ENCODE measurements at places on chromosomes 1 and 21.

GRCh38 chr1:229252228-229252984, 18.5 kb upstream of the RAB4A start:
- DNase-seq: no peak

GRCh38 chr1:186483561-186483960, 22.6 kb upstream of the PDC start:
- no peak for DNase-seq

- DNase-seq: peak; percentile 5
Measured at GRCh38 chr1:79193211-79194079, 186.9 kb upstream of the ADGRL4 start.

GRCh38 chr1:109655615-109656519, at the start of gene GSTM4:
TSS of gene GSTM4 (plus strand) at chr1:109656099. CDS start at chr1:109656390, 291 bp downstream.
- peak; percentile 69 for DNase-seq

GRCh38 chr1:63969441-63969901, 195.7 kb downstream of the ROR1 start:
- no peak for DNase-seq

GRCh38 chr1:60234776-60235175, 161.2 kb upstream of the C1orf87 start:
- no peak for DNase-seq

- DNase-seq: no peak
Measured at GRCh38 chr1:236460103-236460502, 63.7 kb upstream of the LGALS8 start.

DNA sequence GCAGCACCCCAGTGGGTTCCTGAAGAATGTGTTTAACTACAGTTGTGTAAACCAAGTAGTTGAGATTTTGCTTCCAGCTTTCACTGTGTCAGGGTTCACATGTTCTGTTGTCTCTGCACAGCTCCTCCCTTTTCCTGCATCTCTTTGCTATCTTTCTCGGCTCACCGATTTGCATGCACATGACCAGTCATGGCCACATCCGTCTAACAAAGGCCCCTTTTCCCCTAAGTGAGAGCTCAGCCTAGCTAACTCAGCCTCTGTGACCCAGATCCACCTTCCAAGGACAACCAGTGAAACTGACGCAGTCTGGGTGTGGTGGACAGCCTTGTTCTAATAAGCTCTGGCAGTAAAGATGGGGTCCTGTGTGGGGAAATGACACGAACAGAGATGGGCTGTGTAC, 101.1 kb downstream of the ZP4 start:
- no peak for DNase-seq

- no peak for DNase-seq
Measured at GRCh38 chr1:183991348-183991747, 46.2 kb downstream of the COLGALT2 start.

GRCh38 chr1:207025146-207025880, 7.2 kb downstream of the C1orf116 start:
- no peak for DNase-seq

DNA sequence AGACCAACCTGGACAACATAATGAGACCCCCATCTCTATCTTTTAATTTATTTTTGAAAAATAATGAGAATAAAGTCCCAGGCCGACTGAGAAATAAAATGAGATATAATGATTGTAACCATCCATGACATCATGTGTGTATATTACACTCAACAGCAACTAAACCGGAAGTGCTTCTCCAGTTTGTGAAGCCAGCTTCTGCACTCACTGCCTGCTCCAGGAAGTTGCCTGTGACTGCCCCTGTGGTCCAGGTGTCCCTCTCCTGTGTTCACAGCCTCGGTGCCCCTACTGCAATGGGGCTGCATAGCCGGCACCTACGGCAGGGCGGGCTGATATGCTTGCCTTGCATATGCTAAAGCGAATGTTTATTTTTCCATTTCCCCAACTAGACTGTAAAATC, 68.3 kb downstream of the SSBP3 start:
- no peak for DNase-seq

DNA sequence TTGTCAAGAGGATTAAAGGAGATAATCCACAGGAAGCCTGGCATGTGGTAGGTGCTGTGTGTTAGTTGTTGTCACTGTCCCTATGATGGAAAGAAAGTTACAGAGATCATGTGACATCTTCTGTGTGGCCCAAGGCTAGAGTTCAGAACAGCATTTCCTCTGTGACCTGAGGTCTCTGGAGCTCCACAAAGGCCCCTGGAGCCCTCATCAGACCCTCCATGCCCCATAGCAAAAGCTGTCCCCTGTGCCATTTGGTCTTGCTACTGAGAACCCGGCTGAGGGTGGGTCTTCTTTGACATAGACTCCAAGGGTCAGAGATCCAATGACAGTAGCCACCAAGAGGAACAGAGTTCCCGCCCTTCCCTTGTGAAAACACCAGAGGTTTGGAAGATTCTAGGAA, 8.1 kb downstream of the CELA2B start:
- DNase-seq: no peak

GRCh38 chr1:1433804-1434130, 1.7 kb upstream of the VWA1 start:
- no peak for DNase-seq

GRCh38 chr1:184062640-184063286, 11.2 kb downstream of the TSEN15 start:
- no peak for DNase-seq
